ENCODE measurements at places on chromosomes 7 and 10.
A peak's percentile ranks its signal among the peaks of the same experiment; 100 is the strongest.

DNA sequence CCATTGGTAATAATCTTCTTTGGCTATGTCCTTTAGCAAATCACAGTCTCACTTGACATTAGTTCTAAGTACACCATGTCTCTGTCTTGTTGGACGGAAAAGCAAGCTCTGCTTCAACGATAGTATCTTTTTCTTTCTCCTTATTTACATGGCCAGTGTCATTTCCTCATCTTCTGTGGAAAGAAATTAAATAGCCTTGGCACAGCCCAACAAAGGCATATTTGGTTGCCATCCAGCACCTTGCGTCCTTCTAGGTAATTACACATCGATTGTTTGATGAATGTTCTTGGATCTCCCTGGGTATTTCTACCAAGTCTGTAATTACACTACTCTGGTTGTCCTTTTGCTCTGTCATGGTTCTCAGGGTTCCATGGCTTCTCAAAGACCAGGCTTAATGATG is 183.1 kb downstream of the CHN2 start:
- no peaks in the 10 kb centered on the region for H3K27me3 ChIP-seq
- no peak for DNase-seq
- H3K36me3 ChIP-seq = no peaks in the 10 kb centered on the region
- no peaks in the 10 kb centered on the region for H3K4me1 ChIP-seq
- no peak overlapping the region for H3K27ac ChIP-seq

DNA sequence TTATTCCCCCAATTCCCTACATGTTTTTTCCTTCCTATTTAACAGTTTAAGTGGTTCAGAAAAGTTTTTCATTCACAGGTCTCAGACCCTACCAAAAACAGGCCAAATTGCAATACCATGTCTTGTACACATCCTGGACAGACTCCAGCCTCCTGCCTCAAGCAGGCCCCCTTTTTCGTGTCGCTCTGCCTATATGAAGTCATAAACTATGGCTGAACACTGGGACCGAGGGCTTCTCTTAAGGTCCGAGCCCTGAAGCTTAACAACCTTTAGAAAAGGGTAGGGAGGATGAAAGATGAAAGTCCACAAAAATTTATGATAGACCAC is 1.4 kb downstream of the FBXW4 start:
- H3K4me1 ChIP-seq = peaks cover 8% of the 10 kb centered on the region
- no peaks in the 10 kb centered on the region for H3K27me3 ChIP-seq
- no peak for DNase-seq

- H3K27me3 ChIP-seq = no peaks in the 10 kb centered on the region
- H3K4me1 ChIP-seq = no peaks in the 10 kb centered on the region
- no peaks in the 10 kb centered on the region for H3K36me3 ChIP-seq
- no peak overlapping the region for H3K4me3 ChIP-seq
- DNase-seq = no peak
- H3K27ac ChIP-seq = no peak overlapping the region
Measured at GRCh38 chr10:108521827-108522492, 1357.5 kb upstream of the SORCS1 start.

- H3K27ac ChIP-seq = no peak overlapping the region
- H3K27me3 ChIP-seq = no peaks in the 10 kb centered on the region
- H3K4me1 ChIP-seq = no peaks in the 10 kb centered on the region
Measured at GRCh38 chr7:70645876-70646351, 486.0 kb upstream of the GALNT17 start.

DNA sequence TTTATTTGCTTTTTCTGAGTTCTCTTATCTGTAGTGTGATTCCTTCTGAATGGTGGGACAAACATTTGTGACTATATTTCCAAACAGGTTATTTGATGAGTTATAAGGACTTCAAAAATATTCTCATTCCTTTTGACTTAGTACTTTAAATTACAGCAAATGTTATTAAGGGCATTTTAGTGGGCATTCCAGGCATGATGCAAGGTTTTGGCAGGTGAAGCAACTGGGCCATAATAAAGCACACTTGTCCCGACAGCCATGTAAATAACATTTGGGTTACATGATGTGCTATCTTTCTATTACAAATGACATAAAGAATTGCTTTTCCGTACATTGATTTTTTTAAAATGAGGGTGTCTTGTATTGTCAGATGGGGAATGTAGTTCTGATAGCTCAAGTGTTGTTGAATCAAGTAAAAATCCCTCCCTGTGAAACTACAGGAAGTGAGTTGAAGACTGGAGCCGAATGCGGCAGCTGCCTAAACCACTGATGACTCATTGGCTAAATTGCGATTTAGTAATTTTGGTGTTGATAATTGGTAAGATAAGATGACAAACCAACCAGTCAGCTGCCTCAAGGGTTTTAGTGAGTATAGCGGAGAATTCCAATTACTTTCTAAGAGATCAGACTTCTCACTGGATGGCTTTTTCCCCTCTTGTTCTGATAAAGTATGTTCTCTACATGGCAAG is 231.3 kb upstream of the NPY start:
- no peaks in the 10 kb centered on the region for H3K36me3 ChIP-seq
- peaks cover 6% of the 10 kb centered on the region for H3K27me3 ChIP-seq
- no peak for DNase-seq
- H3K27ac ChIP-seq = no peak overlapping the region
- H3K4me3 ChIP-seq = no peak overlapping the region
- no peaks in the 10 kb centered on the region for H3K4me1 ChIP-seq

DNA sequence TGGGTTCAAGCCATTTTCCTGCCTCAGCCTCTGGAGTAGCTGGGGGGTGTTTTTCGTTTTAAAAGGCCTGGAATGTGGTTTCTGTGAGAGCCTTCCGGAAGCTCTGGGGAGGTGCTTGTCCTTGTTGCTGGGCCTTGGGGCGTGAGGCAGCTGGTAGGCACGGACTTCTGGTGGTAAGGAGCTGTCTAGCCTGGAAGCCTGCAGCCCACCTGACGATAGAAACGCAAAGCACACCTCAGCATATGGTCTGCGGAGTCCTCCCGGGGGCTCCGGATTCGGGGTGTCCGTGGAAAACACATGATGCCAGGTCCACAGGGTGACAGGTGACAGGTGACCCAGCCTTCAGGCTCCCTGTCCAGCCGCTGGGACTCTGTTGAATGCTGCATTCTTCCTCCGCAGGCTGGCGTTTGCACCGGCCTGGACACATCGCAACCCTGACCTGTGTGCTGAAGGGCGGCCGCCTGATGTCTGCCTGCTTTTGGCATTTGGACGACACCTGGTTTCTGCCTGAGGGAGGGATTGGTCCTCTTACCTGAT is 37.3 kb downstream of the INPP5A start:
- H3K4me3 ChIP-seq = no peak overlapping the region
- no peaks in the 10 kb centered on the region for H3K36me3 ChIP-seq
- no peaks in the 10 kb centered on the region for H3K27me3 ChIP-seq

GRCh38 chr7:73851410-73852338 is 9.3 kb upstream of the TMEM270 start:
- H3K27ac ChIP-seq = peak overlapping the region; percentile 57
- H3K36me3 ChIP-seq = no peaks in the 10 kb centered on the region

- H3K27me3 ChIP-seq = no peaks in the 10 kb centered on the region
- H3K27ac ChIP-seq = no peak overlapping the region
- no peak for DNase-seq
- H3K4me1 ChIP-seq = no peaks in the 10 kb centered on the region
Measured at GRCh38 chr10:20277820-20278219, 461.6 kb downstream of the PLXDC2 start.

GRCh38 chr10:6379015-6379776 is 176.5 kb downstream of the PFKFB3 start:
- H3K4me3 ChIP-seq = no peak overlapping the region
- peaks cover 8% of the 10 kb centered on the region for H3K27me3 ChIP-seq
- H3K4me1 ChIP-seq = no peaks in the 10 kb centered on the region
- no peaks in the 10 kb centered on the region for H3K36me3 ChIP-seq

- no peaks in the 10 kb centered on the region for H3K27me3 ChIP-seq
- no peak for DNase-seq
- H3K36me3 ChIP-seq = no peaks in the 10 kb centered on the region
Measured at GRCh38 chr7:128407751-128408708, 1.8 kb downstream of the IMPDH1 start.

DNA sequence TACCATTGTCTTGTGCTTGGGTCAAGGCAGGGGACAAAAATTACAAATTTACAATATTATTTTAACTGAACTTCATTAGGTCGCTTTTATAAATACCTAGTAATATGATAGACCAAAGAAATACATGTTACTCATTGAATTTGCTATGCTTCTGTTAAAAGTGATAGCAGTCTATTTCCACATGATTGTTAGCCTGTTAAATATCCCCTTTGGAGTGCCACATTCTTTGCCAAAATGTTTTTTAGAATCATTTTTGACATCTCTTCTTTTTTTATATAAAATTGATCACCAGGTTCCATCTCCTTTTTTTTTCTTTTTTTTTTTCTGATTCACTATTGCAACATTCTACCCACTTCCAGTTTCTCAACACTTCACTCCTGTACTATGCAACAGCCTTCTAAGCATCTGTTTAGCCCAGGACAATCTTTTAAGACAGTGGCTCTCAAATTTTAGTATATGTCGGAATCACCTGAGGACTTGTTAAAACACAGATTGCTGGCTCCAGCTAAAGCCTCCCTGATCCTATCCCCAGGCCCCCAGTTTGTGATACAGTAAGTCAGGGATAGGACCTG is 16.4 kb upstream of the NDUFA5 start:
- no peak overlapping the region for H3K4me3 ChIP-seq
- no peaks in the 10 kb centered on the region for H3K4me1 ChIP-seq
- H3K36me3 ChIP-seq = no peaks in the 10 kb centered on the region
- DNase-seq = no peak
- no peaks in the 10 kb centered on the region for H3K27me3 ChIP-seq

GRCh38 chr10:30918651-30919050 is 113.0 kb downstream of the ZNF438 start:
- no peaks in the 10 kb centered on the region for H3K36me3 ChIP-seq
- no peak overlapping the region for H3K4me3 ChIP-seq
- H3K27ac ChIP-seq = no peak overlapping the region
- H3K4me1 ChIP-seq = no peaks in the 10 kb centered on the region
- H3K27me3 ChIP-seq = no peaks in the 10 kb centered on the region

DNA sequence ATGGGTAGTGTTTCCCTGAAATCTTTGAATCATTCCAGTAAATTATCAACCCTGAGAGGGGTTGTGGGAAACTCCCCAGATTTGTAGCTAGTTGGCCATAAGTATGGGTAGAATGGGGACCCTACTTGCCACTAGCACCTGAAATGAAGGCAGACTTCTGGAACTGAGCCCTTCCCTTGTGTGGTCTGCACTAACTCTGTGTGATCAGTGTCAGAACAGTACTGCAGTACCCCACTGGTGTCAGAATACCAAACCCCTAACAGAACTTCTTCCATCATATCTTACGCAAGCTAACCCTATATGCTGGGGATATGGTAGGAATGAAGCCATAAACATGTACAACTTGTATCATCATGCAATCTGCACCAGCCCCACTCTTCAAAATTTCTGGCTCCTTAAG is 50.8 kb downstream of the ABI1 start:
- no peaks in the 10 kb centered on the region for H3K27me3 ChIP-seq
- H3K4me1 ChIP-seq = peaks cover 31% of the 10 kb centered on the region
- no peak overlapping the region for H3K4me3 ChIP-seq
- DNase-seq = no peak

DNA sequence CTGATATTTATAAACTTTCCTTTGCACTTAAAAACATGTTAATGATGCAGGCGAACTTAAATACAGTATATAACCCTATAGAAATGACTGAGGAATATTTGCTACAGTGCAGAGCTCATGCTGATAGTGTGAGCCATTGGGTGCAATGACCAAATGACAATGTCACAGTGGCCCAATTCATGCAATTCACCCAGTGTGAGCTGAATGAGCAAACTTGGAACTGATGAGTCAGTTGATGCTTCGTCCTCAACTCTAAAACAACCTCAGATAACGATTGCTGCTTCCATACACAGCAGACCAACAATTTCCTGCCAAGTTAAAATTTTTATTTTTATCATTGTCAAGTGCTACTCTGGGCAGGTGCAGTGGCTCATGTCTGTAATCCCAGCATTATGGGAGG is 12.1 kb upstream of the ZC3HAV1L start:
- no peak for DNase-seq
- H3K27ac ChIP-seq = no peak overlapping the region
- H3K27me3 ChIP-seq = no peaks in the 10 kb centered on the region
- H3K36me3 ChIP-seq = peaks cover 26% of the 10 kb centered on the region
- H3K4me3 ChIP-seq = no peak overlapping the region

- H3K4me1 ChIP-seq = peaks cover 4% of the 10 kb centered on the region
- no peaks in the 10 kb centered on the region for H3K27me3 ChIP-seq
- no peak for DNase-seq
Measured at GRCh38 chr10:30502266-30503060, 68.5 kb downstream of the MAP3K8 start.

- H3K27ac ChIP-seq = no peak overlapping the region
- no peak for DNase-seq
- H3K4me1 ChIP-seq = no peaks in the 10 kb centered on the region
- H3K4me3 ChIP-seq = no peak overlapping the region
- no peaks in the 10 kb centered on the region for H3K36me3 ChIP-seq
- H3K27me3 ChIP-seq = peaks cover 29% of the 10 kb centered on the region
Measured at GRCh38 chr10:121610798-121611323, 12.6 kb upstream of the FGFR2 start.

DNA sequence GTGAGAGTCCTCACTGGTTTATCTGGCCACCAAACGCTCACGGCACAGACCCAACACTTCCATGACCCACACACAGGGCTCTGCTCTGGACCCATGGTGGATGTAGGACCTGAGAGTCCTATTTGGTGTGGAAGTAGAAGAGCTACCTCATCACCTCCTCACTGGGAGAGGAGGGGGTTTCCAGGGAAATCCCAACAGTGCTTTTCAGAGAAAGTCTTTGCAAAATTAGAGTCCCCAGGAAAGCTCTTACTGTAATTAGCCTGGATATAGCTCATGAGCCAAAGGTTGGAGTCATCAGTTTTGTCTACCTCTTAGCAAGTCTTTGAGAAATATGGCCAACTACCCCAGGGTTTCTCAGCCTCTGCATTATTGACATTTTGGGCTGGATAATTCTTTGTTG is 34.7 kb upstream of the TARP start:
- no peaks in the 10 kb centered on the region for H3K27me3 ChIP-seq
- peak overlapping the region; percentile 82 for H3K27ac ChIP-seq
- no peak overlapping the region for H3K4me3 ChIP-seq
- H3K36me3 ChIP-seq = no peaks in the 10 kb centered on the region
- H3K4me1 ChIP-seq = peaks cover 15% of the 10 kb centered on the region

DNA sequence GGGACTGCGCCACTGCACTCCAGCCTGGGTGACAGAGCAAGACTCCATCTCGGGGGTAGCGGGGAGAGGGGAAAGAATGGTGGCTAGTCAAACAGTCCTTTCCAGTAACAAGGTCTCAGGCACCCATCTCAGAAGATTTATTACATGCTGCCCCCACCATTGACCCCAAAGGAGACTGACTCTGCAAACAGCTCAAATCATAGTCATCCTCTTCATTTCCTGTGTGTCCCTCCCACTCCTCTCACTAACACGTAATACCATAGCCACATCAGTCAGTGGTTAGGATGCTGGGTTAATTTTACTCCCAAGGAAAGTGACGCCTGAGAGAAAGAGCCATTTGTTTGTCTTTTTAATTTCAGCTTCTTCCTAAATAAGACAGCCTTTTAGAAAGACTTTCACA is 56.6 kb upstream of the BET1 start:
- no peaks in the 10 kb centered on the region for H3K27me3 ChIP-seq
- H3K4me1 ChIP-seq = no peaks in the 10 kb centered on the region
- no peak overlapping the region for H3K4me3 ChIP-seq
- H3K36me3 ChIP-seq = no peaks in the 10 kb centered on the region

- H3K27me3 ChIP-seq = no peaks in the 10 kb centered on the region
- H3K4me3 ChIP-seq = peak overlapping the region; percentile 94
- peaks cover 5% of the 10 kb centered on the region for H3K4me1 ChIP-seq
- H3K27ac ChIP-seq = peak overlapping the region; percentile 80
- H3K36me3 ChIP-seq = peaks cover 3% of the 10 kb centered on the region
Measured at GRCh38 chr7:100692578-100692961, 1.5 kb downstream of the GIGYF1 start.
